Nucleus accumbens (tissue), 56 donors: ENCODE measurements at places on chromosomes 2 and 18.

DNA sequence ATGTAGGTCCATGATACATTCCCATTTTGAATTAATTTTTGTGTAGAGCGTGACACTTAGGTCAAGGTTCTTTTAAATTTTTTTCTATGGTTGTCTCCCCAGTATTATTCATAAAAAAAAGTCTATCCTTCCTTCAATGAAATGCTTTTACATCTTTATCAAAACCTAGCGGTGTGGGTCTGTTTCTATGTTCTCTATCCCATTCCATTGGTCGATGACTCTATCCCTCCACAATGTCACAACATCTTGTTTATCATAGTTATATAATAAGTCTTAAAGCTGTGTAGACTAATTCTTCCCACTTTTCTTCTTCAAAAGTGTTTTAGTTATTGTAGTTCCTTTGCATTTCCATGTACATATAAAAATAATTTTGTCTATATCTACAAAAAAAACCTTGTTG lies 47.2 kb upstream of the GPR17 start:
- no peak for DNase-seq

DNA sequence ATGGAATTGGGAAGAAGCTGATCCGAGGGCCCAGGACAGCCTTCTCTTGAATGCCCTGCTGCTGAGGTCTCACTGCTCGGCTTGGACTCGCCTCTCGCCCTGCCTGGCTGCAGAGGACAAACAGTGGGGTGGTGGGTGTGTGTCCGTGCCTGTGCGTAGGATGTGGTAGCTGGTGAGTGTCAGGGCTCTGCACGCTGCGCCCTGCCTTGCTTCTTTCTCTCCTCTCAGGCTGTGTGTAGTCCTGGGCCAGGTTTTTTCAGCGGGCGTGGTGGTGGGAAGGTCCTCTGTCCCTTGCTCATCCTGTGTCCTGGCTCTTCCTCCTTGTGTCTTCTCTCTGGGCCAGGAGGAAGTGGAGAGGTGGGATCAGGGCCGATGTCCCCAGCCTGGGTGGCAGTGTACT lies 44.8 kb downstream of the RRM2 start:
- no peak for DNase-seq

DNA sequence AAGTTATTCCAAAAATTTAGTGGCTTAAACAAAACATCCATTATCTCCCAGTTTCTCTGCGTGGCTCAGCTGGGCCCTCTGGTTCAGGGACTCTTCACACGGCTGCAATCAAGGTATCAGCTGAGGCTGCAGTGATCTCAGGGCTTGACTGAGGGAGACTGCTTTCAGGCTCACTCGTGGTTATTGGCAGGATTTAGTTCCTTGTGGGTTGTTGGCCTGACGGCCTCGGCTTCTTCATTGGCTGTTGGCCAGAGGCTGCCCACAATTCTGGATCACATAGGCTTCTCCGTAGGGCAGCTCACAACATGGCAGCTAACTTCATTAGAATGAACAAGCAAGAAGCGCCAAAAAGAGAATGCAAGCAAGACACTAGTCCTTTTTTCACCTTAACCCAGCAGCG lies 90.1 kb downstream of the ABI2 start:
- no peak for DNase-seq

- DNase-seq: no peak
Observed at GRCh38 chr2:43233218-43234212, 7.1 kb upstream of the ZFP36L2 start.

DNA sequence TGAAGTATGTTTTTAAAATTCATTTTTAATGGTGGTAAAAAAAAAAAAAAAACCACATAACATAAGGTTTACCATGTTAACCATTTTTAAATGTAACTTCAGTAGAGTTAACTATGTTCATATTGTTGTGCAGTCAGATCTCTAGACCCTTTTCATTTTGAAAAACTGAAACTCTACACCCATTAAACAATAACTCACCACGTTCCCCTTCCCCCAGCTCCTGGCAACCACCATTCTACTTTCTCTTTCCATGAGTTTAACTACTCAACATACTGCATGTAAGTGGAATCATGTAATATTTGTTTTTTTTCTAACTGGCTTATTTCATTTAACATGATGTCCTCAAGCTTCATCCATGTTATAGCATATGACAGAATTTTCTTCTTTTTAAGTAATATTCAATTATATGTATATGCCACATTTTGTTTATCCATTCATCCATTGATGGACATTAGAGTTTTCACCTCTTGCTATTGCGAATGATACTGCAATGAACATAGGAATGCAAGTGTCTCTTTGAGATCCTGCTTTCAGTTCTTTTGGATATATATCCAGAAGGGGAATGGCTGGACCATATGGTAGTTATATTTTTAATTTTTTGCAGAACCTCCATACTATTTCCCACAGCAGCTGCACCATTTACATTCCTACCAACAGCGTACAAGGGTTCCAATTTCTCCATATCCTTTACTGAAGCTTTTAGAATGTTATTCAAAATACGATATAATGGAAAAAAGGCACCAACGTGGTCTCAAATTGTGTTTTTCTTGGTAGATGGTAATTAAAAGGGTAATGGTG lies 91.0 kb downstream of the SPTBN1 start:
- no peak for DNase-seq

DNA sequence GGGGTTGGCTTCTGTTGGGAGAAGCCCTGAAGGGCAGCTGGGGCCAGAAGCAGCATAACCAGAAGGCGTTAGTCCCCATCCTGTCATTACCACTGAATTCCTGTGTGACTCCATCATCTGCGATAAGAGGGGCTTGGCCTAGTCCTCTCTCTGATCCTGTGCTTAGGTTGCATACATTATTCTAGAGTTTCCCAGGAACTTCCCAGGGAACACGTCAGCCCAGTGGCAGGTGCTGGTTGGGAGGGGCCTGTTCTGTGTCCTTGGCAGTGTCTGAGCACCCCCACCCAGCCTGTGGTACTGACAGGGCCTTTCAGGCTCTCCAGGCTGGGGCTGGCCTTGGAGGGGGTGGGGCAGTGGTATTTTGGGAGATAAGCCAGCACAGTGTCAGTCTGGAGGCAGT lies 4.5 kb upstream of the TOGARAM2 start:
- no peak for DNase-seq

- DNase-seq: no peak
Observed at GRCh38 chr2:213057977-213058376, 93.4 kb downstream of the IKZF2 start.

DNA sequence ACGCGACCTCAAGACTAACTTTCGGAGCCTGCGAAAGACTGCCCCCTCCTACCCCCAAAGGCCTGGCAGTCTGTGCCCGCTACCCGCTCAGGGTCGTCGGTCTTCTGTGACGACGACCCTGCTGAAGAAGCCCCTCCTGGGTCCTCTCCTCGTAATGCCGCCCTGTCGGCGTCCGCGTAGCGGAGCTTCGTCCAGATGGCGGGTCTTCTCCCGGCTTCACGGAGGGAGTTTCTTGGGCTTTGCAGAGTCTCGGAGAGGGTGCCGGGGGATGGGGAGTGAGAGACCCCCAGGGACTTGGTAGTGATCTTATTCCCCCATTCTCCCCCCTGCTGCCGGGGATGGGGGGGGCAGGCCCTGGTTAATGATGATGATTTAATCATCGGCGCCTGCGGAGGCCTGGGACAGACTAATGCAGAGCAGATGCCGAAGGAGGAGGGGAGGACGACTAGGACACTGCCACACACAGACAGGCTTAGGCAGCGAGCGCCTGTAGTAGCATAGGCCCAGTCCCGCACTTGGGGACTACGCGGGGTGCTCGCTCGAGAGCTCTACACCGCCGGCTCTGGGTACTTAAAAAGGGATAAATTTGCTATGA lies 528 bp upstream of the PCGF1 start:
- peak; percentile 18 for DNase-seq

- DNase-seq: no peak
Observed at GRCh38 chr2:120571015-120571728, 164.5 kb upstream of the GLI2 start.

DNA sequence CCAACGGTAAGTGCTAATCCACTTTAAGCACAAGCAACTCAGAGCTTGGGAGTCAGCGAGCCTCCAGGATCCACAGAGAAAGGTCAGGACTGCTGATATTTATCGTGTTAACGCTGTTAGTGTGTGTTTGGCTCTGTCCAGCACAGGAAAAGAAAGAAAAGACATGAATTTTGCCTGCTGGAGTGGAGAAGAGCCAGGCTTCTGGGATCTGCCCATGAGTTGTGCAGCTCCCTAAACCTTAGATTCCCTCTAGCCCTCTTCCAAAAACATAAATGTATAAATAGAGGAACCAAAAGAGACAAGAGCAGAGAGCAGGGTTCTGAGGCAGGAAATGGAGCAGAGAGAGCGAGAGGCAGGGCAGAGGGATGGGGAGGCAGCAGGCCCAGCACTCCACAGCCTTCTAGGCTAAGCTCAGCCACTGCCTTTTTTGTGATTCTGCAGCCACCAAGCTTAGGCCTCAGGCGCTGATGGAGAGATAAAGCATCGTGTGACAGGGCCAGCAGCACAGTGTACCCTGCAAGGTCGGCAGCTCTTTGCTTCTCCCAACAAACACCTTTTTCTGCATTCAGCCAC lies 14.5 kb upstream of the MAT2A start:
- DNase-seq: no peak

DNA sequence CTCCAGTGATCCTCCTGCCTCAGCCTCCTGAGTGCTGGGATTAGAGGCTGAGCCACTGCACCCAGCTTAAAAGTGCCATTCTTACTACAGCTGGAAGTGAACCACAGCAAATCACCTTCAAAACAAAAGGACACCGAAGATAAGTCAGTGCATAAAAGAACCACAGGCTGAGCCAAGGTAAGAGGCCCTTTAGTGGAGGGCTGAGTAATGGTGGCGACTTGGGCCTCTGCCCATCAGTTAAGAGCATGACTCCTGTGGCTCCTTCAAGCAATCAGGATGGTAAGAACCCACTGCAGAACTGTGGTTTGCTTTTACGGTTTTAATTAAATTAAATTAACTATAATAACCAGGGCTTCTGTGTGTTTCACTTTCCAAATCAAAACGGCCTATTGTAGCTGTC lies 75.1 kb downstream of the CTAGE1 start:
- DNase-seq: no peak

DNA sequence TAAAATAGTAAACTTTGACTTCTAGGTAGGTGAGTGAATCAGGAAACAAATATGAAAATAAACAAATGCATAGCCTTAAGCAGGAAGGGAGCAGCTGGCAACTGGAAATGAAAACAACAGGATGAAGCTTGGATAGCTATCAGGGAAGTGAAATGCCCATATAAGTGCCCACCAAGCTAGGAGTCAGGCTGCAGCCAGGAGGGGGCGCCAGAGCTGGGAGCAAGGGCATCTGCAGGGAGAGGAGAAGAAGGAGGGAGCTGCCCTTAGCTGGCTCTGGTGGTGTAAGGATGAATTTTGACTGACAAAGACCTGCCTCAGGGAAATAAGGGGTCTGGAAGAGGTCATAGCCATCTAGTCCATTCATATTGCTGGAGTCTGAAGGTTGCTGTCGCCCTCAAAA lies 298.3 kb downstream of the TDRD15 start:
- no peak for DNase-seq

DNA sequence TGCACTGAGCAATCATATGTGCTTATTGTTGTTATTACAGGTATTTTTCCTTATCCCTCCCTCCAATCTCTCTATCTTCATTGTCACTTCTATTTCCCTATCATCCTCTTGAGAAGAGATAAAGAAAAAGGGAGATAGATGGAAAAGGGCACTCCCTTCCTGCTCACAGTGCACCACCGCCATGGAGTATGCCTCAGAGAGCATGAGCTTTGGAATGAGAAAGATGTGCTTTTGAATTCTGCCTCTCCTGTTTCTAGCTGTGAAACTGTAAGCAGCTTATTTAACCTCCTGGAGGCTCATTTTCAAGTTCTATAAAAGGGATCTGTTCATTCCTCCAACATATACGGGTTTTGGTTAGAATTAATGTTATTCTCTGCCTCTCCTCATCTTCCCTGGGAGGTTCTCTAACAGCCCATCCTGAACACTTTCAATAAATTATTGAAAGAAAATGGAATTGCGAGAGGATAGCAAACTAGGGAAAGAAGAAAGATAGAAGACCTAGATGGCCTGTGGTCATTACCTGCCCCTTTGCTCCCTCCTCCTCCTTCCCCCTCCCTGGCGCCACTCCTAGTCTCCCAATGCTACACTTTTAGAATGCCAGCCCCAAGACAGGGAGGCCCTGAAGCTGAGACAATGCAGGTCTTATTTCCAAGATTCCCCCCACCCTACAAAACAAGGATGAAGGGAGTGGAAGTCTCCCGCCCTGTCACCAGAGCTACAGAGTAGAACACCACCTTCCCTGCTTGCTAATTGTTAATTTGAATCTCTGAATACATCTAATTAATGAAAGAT lies 37.8 kb downstream of the FIGN start:
- no peak for DNase-seq

DNA sequence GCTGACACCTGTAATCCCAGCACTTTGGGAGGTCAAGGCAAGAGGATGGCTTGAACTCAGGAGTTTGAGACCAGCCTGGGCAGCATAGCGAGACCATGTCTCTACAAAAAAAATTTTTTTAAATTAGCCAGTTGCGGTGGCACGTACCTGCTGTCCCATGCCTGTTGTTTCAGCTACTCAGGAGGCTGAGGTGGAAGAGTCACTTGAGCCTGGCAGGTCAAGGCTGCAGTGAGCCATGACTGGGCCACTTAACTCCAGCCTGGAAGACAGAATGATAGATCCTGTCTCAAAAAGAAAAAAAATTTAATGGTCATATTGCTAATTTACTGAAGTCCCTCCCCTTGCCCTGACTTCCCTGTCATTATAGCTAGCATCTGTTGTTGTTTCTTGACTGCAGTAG lies 112.6 kb downstream of the ARHGAP28 start:
- no peak for DNase-seq

- DNase-seq: peak; percentile 82
Observed at GRCh38 chr18:58310517-58310916, 266.5 kb downstream of the NEDD4L start.

- DNase-seq: no peak
Observed at GRCh38 chr2:223324402-223324801, 272.4 kb downstream of the KCNE4 start.

DNA sequence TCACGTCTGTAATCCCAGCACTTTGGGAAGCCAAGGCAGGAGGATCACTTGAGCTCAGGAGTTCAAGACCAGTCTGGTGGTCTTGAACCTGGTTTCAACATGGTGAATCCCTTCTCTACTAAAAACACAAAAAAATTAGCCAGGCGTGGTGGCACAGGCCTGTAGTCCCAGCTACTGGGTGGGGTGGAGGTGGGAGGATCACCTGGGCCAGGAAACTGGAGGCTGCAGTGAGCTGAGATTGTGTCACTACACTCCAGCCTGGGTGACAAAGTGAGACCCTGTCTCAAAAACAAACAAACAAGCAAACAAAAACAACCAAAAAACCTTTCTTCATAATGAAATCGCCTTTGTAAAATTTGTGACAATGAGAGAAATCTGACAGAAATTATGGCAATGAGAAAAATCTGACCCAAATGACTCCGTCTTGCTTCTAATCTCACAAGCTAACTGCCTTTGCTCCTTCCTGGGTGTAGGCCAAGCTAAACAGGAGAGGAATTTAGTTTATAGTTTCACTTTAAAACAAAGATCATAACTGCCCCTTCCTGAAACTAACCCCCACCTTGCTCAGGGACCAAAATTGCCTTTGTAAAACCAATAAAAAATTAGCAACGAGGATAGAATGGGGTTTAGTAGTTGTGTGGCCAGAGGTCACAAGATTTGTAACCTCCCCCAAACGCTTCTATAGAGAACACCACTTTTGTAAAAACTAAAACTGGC lies 60.7 kb upstream of the KIF5C start:
- DNase-seq: no peak
